Glomerular endothelial cell (primary cell): ENCODE measurements at places on chromosomes 13 and 19. TPM values are rescaled to one million over a fixed set of nuclear protein-coding genes. Genes with fewer than 3 reads are reported as not detected.

The ZNF154 gene
- 1.1 and 4.2 TPM in 2 replicates for total RNA-seq

The SLC25A42 gene
- total RNA-seq: 6.1 and 6.8 TPM in 2 replicates

The ADGRE1 gene
- total RNA-seq: not detected in 2 replicates

The NPAS1 gene
- total RNA-seq: 0.05 and 2.5 TPM in 2 replicates

The U2AF2 gene
- 111 and 150 TPM in 2 replicates for total RNA-seq

The PRODH2 gene
- not detected in 2 replicates for total RNA-seq

The OLFM2 gene
- total RNA-seq: 1.1 and 4.6 TPM in 2 replicates

The PEX11G gene
- 2.7 and 4.1 TPM in 2 replicates for total RNA-seq

The RTBDN gene
- total RNA-seq: not detected in 2 replicates

The DAND5 gene
- total RNA-seq: 0.05 TPM in 1 of 2 replicates, not detected in the other

The CLEC4G gene
- not detected in 2 replicates for total RNA-seq

The PSPN gene
- 1.3 TPM in 2 replicates for total RNA-seq

The LGI4 gene
- total RNA-seq: not detected in 2 replicates

The LHB gene
- total RNA-seq: 0.76 TPM in 1 of 2 replicates, not detected in the other

The LILRA5 gene
- not detected in 2 replicates for total RNA-seq

The GPC6 gene
- 11.0 and 11.3 TPM in 2 replicates for total RNA-seq

The ZNF765 gene
- 5.0 and 12.7 TPM in 2 replicates for total RNA-seq

The CPB2 gene
- not detected in 2 replicates for total RNA-seq

The IGFL2 gene
- not detected in 2 replicates for total RNA-seq

The ATXN8OS gene
- not detected in 2 replicates for total RNA-seq

The S1PR4 gene
- 2.1 TPM in 1 of 2 replicates, not detected in the other for total RNA-seq

The TIMM13 gene
- total RNA-seq: 47.1 and 52.1 TPM in 2 replicates

The S1PR5 gene
- 0.88 TPM in 1 of 2 replicates, not detected in the other for total RNA-seq

The FGF21 gene
- total RNA-seq: not detected in 2 replicates

The KCNK6 gene
- total RNA-seq: 12.8 and 13.5 TPM in 2 replicates

The SLC6A16 gene
- total RNA-seq: 1.3 and 2.3 TPM in 2 replicates

The KCNN4 gene
- 0.10 and 0.23 TPM in 2 replicates for total RNA-seq

The CDADC1 gene
- total RNA-seq: 1.6 and 5.7 TPM in 2 replicates

The SMAD9 gene
- total RNA-seq: 1.4 and 2.3 TPM in 2 replicates

The RNF17 gene
- 0.58 TPM in 1 of 2 replicates, not detected in the other for total RNA-seq

The EDDM13 gene
- 0.53 and 0.82 TPM in 2 replicates for total RNA-seq

The GPR4 gene
- 12.6 and 14.8 TPM in 2 replicates for total RNA-seq

The PCSK4 gene
- 3.7 and 5.0 TPM in 2 replicates for total RNA-seq

The KL gene
- total RNA-seq: 0.15 and 0.41 TPM in 2 replicates

The TPTE2 gene
- total RNA-seq: not detected in 2 replicates

The FXYD7 gene
- not detected in 2 replicates for total RNA-seq

The ZNF763 gene
- total RNA-seq: 2.3 and 6.7 TPM in 2 replicates
